ENCODE measurements at places on chromosomes 3 and 15. TPM values are rescaled to one million over a fixed set of nuclear protein-coding genes. Genes with fewer than 3 reads are reported as not detected.

- no peak for DNase-seq
These were observed at the start of gene GALNT15 for GRCh38 chr3:16174389-16174788. TSS of gene GALNT15 (plus strand) at chr3:16174680. CDS start at chr3:16175152, 472 bp downstream.

- no peak for DNase-seq
These were observed 11.1 kb downstream of the RAP2B start for GRCh38 chr3:153172796-153173757.

GRCh38 chr3:49222002-49222401 lies 50.6 kb downstream of the KLHDC8B start:
- no peak for DNase-seq

- no peak for DNase-seq
These were observed 194.0 kb downstream of the ITPR1 start for GRCh38 chr3:4687167-4687566.

GRCh38 chr15:99437315-99438223 lies 128.2 kb upstream of the MEF2A start:
- peak; percentile 80 for DNase-seq

DNA sequence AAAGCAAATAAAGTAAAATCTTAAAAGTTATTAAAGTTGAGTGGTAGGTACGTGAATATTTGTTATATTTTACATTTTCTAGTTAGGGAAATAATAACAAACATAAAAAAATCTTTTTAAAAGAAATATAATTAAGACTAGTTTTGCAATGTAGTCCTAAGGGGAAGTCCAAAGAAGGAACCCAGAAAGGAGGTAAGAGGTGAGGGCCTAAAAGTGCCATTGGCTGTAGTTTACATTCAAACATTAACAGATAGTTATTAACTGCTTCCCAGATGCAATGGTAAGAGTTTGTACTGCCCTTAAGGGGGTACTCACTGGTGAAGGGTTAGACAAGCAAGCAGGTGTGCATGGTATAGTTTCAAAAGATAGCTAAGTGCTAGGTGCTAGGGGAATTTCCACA lies 79.2 kb downstream of the B3GALNT1 start:
- DNase-seq = no peak

GRCh38 chr15:30783019-30783418 lies 120.7 kb upstream of the FAN1 start:
- DNase-seq = no peak

- DNase-seq = no peak
These were observed 3.1 kb downstream of the CPLX3 start for GRCh38 chr15:74829486-74829885.

DNA sequence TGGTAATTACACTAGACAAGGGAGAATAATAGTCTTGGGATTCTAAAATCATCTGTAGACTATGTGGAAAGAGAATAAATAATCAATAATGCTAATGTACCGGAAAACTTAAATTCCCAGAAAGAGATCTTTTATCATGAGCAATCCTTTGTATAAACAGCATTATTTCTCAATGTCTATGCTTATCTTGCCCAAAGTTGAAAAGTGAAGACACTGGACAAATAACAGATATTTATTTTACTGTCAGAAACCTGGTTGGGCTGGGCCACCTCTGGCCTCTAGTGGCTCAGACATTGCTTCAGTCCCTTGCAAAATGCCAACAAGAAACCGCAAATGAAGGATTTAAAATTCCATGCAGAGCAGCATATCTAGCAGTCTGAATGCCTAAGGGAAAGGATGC lies 409.9 kb downstream of the FHIT start:
- DNase-seq = no peak

RLBP1 gene
- total RNA-seq = not detected

GRCh38 chr15:73983773-73984172 lies 8.3 kb downstream of the STOML1 start:
- DNase-seq = no peak

TNNC1 gene
- total RNA-seq = 0.60 TPM

COL6A5 gene
- not detected for total RNA-seq

DNA sequence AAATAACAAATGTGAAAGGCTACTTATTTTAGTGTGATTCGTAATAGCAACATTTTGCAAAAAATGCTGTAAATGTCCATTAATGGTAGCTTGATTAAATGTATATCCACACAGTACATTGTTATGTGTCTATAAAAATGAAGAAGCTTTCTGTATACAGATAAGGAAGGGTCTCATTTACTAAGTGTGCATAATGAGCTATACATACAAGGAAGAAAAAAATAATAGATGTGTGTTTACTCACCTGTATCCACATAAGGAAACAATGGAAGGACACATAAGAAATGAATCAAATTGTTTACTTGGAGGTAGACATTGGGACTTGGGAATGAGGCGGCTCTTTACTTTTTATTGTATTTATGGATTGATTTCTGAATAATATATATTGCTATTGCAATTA lies 34.9 kb downstream of the MED12L start:
- DNase-seq = no peak

- no peak for DNase-seq
These were observed 2.2 kb downstream of the LTF start for GRCh38 chr3:46462511-46462910.

- no peak for DNase-seq
These were observed 29.6 kb downstream of the UMPS start for GRCh38 chr3:124759666-124760401.

DNA sequence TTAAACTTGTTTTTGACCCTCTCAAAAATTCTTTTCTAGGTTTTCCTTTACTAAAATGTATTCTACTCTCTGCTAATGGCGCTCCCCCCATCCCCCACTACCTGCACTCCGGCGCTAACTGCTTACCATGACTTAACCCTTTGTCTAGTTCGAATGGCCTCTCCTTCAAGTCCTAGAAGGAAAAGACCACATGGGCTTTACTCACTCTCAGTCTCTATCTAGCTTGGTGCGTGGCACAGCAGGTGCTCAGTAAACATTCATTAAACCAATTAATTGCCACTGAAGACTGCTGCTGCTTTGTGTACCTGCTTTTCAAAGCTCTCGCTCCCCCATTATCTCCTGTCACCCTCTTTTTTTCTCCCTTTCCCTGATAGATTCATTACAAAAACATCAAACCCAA lies 457.7 kb upstream of the THRB start:
- no peak for DNase-seq

GRCh38 chr15:39124155-39124552 lies 456.7 kb upstream of the THBS1 start:
- DNase-seq = no peak

DNA sequence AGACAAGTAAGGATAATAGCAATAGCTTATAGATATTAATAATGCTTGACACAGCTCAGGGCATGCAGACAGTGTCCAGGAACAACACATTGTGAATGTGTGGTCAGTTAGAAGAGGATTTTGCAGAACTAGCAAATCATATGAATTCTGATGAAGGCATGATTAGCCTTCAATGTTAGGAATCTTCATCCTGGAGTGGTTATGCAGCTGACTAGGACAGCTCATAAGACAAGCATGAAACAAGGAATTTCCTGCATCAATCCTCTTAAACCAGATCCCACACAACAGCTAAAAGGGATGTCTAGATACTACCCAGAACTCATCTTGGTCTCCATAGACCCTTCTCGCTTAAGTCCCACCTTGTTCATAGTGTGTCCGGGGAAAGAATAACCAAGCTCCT lies 499.0 kb upstream of the ATP11B start:
- DNase-seq = no peak

All from osteocyte (in vitro differentiated cells).